Uterus (tissue), 4 donors: ENCODE measurements at places on chromosomes 4 and X.

GRCh38 chrX:123201720-123202119 is 17.6 kb downstream of the GRIA3 start:
- H3K27me3 ChIP-seq: no peaks in the 10 kb centered on the region
- no peak overlapping the region for H3K27ac ChIP-seq
- H3K36me3 ChIP-seq: no peaks in the 10 kb centered on the region
- H3K4me1 ChIP-seq: no peaks in the 10 kb centered on the region
- no peak for DNase-seq
- H3K4me3 ChIP-seq: no peak overlapping the region

DNA sequence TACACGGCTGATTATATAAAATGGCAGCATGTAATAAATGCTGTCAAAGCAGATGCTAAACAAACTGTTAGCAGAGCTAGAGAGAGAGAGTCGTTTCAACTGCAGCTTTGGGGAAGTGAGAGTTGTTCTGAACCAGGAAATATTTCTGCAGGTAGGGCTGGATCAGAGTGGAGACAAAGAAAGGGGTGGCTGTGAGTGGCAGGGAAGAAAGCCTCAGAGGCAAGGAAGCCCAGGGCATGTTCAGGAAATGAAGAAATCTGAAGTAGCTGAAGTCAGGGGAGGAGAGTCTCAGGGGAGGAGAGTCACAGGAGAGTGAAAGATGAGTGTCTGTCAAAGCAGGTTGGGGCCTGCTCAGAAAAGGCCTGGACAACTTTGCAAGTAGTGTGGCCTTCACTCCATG is 48.4 kb upstream of the RPS6KA3 start:
- H3K4me1 ChIP-seq: no peaks in the 10 kb centered on the region
- H3K4me3 ChIP-seq: no peak overlapping the region
- no peaks in the 10 kb centered on the region for H3K27me3 ChIP-seq

DNA sequence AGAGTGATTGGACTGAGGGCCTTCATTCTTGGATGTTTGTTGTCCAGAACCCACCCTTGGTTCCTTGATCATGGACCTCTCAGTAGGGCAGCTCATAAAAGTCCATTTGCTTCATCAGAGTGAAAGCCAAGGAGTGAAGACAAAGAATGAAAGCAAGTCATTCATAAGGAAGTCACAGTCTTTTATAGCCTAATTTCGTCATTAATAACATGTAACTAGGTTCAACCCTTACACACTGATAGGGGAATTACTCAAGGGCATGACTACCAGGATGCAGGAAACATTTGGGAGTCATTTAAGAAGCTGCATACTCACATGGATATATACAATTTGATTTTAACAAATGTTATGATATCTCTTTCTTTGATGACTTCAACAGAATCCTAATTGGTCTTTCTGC is 95.2 kb downstream of the RPA4 start:
- no peaks in the 10 kb centered on the region for H3K4me1 ChIP-seq
- H3K36me3 ChIP-seq: no peaks in the 10 kb centered on the region
- DNase-seq: no peak
- H3K27ac ChIP-seq: no peak overlapping the region
- H3K4me3 ChIP-seq: no peak overlapping the region

DNA sequence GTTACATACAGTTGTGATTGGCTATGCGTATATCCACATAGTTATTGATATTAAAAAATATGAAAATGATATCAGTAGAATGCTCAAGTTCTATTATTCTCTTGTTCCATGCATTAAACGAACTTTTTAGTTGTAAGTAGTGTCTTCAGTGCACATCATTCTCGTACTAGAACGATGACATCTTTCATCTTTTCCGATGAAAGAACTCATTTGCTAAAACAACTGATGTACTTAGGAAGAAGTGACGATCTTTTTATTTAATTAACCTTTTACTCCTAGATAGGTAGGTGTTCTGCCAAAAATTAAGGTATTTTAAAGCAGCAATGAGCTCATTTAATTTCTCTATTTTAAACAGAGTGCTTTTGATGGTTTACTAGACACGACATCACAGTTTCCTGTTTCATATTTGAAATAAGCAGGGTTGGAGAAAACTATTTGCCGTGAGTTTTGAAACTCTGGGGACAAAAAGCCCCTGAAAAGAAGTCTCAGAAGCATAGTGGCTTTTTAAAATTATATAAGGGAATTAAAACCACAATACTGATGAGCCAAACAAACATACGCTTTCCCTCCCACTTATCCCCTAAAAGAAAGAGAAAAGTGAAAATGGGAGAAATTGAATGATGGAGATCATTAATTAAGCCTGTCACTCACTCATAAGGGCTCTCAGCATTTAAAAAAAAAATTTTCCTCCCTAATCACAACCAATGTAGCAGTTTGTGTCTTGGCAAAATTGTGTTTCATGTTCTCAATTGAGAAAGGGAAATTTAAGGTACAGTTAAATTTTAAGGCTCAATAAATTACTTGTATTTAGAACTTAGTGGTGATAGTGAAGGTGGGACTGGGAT is 25.6 kb downstream of the SPRY1 start:
- H3K4me3 ChIP-seq: no peak overlapping the region
- H3K4me1 ChIP-seq: no peaks in the 10 kb centered on the region
- H3K27me3 ChIP-seq: no peaks in the 10 kb centered on the region
- H3K27ac ChIP-seq: no peak overlapping the region
- no peak for DNase-seq
- no peaks in the 10 kb centered on the region for H3K36me3 ChIP-seq

- H3K4me1 ChIP-seq: no peaks in the 10 kb centered on the region
- no peak within 1 kb of the TSS for H3K4me3 ChIP-seq
- DNase-seq: no peak
- no peaks in the 10 kb centered on the region for H3K27me3 ChIP-seq
- H3K27ac ChIP-seq: no peak within 1 kb of the TSS
- no peaks in the 10 kb centered on the region for H3K36me3 ChIP-seq
Observed at GRCh38 chr4:154590329-154591006, at the start of gene FGA. TSS of gene FGA (minus strand) at chr4:154590742. CDS start at chr4:154590687, 55 bp downstream.

GRCh38 chr4:156694413-156694812 is 277.2 kb downstream of the PDGFC start:
- no peak overlapping the region for H3K27ac ChIP-seq
- H3K4me3 ChIP-seq: no peak overlapping the region
- no peaks in the 10 kb centered on the region for H3K4me1 ChIP-seq

- no peak overlapping the region for H3K27ac ChIP-seq
- no peak overlapping the region for H3K4me3 ChIP-seq
- H3K27me3 ChIP-seq: no peaks in the 10 kb centered on the region
- no peaks in the 10 kb centered on the region for H3K36me3 ChIP-seq
- DNase-seq: no peak
- H3K4me1 ChIP-seq: no peaks in the 10 kb centered on the region
Observed at GRCh38 chr4:124415146-124415545, 297.4 kb downstream of the ANKRD50 start.

DNA sequence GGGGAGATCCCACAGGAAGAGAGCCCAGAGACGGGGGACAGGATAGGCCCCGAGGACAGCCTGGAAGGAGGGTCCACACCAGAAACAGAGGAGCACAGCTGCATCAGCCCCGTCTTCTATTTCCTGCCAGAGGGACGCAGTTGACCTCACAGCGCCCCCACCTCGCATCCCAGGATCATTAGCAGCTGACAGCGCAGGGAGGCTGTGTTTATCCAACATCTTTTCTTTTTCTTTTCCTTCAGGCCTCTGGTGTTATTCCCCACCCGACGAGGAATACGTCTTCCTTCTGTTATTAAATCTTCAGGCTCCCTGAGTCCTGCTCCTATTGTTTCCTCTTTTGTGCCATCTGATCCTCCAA is 75.4 kb downstream of the DCHS2 start:
- no peaks in the 10 kb centered on the region for H3K27me3 ChIP-seq
- peak overlapping the region; percentile 87 for H3K27ac ChIP-seq
- peak overlapping the region; percentile 45 for H3K4me3 ChIP-seq
- peaks cover 4% of the 10 kb centered on the region for H3K4me1 ChIP-seq
- H3K36me3 ChIP-seq: no peaks in the 10 kb centered on the region

GRCh38 chr4:87071401-87071800 is 136.6 kb downstream of the AFF1 start:
- DNase-seq: no peak
- no peaks in the 10 kb centered on the region for H3K36me3 ChIP-seq
- H3K27ac ChIP-seq: peak overlapping the region; percentile 31
- H3K27me3 ChIP-seq: no peaks in the 10 kb centered on the region
- no peaks in the 10 kb centered on the region for H3K4me1 ChIP-seq
- no peak overlapping the region for H3K4me3 ChIP-seq

- H3K36me3 ChIP-seq: no peaks in the 10 kb centered on the region
- peak overlapping the region; percentile 16 for H3K27ac ChIP-seq
- H3K4me3 ChIP-seq: no peak overlapping the region
- DNase-seq: no peak
- H3K4me1 ChIP-seq: no peaks in the 10 kb centered on the region
- H3K27me3 ChIP-seq: no peaks in the 10 kb centered on the region
Observed at GRCh38 chr4:24800325-24800895, 5.0 kb downstream of the SOD3 start.

GRCh38 chr4:156773648-156774357 is 197.8 kb downstream of the PDGFC start:
- no peaks in the 10 kb centered on the region for H3K36me3 ChIP-seq
- H3K27me3 ChIP-seq: no peaks in the 10 kb centered on the region
- no peak for DNase-seq
- peaks cover 8% of the 10 kb centered on the region for H3K4me1 ChIP-seq
- H3K27ac ChIP-seq: peak overlapping the region; percentile 50

DNA sequence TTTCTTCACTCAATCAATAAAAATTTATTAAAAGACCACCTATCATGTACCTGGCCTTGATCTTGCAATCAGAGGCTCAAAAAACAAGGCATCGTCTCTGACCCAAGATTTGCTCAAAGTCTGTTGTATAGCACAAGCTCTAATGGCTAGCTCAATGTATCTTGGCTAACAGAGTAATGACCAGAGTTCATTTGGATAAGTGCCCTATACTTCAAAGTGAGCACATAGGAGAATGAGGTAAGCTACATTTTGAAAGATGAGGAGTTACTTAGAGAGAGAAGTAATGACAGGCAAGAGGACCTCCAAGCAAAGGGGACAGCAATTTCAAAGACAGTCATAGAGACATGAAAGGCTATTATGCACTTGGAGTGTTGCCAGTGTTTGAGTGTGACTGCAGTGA is 22.9 kb upstream of the GABRQ start:
- DNase-seq: no peak
- no peak overlapping the region for H3K4me3 ChIP-seq
- H3K4me1 ChIP-seq: no peaks in the 10 kb centered on the region
- no peaks in the 10 kb centered on the region for H3K36me3 ChIP-seq

- H3K4me3 ChIP-seq: peak overlapping the region; percentile 48
- peak overlapping the region; percentile 86 for H3K27ac ChIP-seq
- H3K36me3 ChIP-seq: no peaks in the 10 kb centered on the region
- DNase-seq: no peak
- H3K27me3 ChIP-seq: no peaks in the 10 kb centered on the region
Observed at GRCh38 chr4:6472008-6472386, 417 bp downstream of the PPP2R2C start.

DNA sequence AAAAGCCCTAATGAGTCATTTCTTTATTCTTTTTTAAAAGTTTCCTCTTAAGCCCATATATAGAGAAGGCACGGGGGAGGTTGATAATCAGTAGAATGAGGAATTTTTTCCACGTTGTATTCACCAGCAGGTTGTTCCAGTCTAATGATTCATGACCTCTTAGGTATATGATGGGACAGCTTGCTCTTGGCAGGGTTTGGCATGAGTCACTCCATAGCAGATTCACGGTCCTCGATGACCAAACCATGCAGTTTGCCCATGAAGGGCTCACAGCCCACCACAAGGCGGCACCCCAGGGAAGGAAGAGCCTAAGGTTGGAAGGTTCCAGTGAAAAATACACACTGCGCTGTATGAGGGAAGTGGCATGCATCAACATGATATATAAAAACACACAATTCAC is 623.8 kb upstream of the DIPK2B start:
- H3K27me3 ChIP-seq: no peaks in the 10 kb centered on the region
- peak; percentile 61 for DNase-seq
- H3K4me1 ChIP-seq: no peaks in the 10 kb centered on the region
- H3K4me3 ChIP-seq: no peak overlapping the region
- H3K27ac ChIP-seq: no peak overlapping the region

- H3K36me3 ChIP-seq: no peaks in the 10 kb centered on the region
- H3K27me3 ChIP-seq: no peaks in the 10 kb centered on the region
- DNase-seq: no peak
- H3K4me1 ChIP-seq: no peaks in the 10 kb centered on the region
- H3K4me3 ChIP-seq: no peak overlapping the region
Observed at GRCh38 chr4:41757521-41758156, 9.1 kb upstream of the PHOX2B start.

DNA sequence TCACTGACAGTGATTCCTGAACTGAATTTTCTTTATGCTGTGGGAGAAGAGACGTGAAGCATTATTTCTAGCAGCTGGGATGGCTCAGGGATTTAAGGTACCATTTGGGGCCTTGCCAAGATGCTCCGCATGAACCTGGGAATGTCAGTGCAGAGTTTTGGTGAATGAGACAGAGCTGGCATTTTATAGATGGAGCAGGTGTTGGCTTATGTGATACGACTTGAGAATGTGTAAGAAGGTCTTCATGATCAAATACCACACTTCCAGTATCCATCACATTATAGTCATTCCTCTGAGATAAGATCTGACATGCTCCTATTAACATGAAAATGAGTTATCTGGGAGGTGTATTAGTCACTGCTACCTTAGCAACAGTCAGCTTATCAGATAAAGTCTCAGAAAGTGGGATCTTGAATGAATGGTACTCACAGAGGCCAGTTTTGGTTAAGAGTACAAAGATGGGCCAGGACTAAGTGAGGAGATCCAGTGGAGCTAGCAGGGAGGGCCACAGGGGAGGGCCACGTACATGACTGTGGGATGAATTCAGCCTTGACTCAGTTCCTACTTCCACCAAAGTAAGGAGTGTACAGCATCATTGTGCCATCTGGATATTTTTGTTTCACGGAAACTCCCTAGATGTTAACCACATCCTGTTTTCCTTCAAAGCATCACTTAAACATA is 116.7 kb downstream of the SPCS3 start:
- no peak overlapping the region for H3K4me3 ChIP-seq
- no peak overlapping the region for H3K27ac ChIP-seq
- no peaks in the 10 kb centered on the region for H3K4me1 ChIP-seq
- no peaks in the 10 kb centered on the region for H3K27me3 ChIP-seq
- H3K36me3 ChIP-seq: no peaks in the 10 kb centered on the region

DNA sequence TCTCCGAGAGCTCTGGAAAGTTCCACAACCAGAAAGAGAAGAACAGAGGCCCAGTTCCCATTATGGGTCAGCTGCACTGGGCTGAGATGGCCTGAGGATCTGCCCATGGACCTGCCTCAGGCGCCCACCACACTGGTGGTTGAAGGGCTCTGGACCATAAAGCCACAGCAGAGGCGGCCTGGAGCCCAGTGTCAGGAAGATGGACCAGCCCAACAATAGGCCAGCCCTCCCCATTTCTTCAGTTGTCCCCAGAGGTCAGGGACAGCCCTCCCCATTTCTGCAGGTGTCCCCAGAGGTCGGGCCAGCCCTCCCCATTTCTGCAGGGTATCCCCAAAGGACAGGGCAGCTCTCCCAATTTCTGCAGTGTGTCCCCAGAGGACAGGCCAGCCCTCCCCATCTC is 37.2 kb upstream of the C4orf50 start:
- no peak for DNase-seq
- H3K36me3 ChIP-seq: no peaks in the 10 kb centered on the region
- H3K4me3 ChIP-seq: no peak overlapping the region
- H3K27me3 ChIP-seq: no peaks in the 10 kb centered on the region
- H3K27ac ChIP-seq: no peak overlapping the region

GRCh38 chr4:21709761-21710160 is 238.8 kb downstream of the KCNIP4 start:
- H3K36me3 ChIP-seq: no peaks in the 10 kb centered on the region
- no peak for DNase-seq
- H3K4me1 ChIP-seq: no peaks in the 10 kb centered on the region
- H3K27ac ChIP-seq: no peak overlapping the region
- no peaks in the 10 kb centered on the region for H3K27me3 ChIP-seq
- no peak overlapping the region for H3K4me3 ChIP-seq

- no peak overlapping the region for H3K27ac ChIP-seq
- DNase-seq: no peak
Observed at GRCh38 chr4:78754872-78755271, 21.3 kb upstream of the BMP2K start.
